Pulmonary artery endothelial cell (primary cell): ENCODE measurements at places on chromosomes 4 and X. TPM values are rescaled to one million over a fixed set of nuclear protein-coding genes. Genes with fewer than 3 reads are reported as not detected.

Gene SOD3
- total RNA-seq, result not detected in 2 replicates

Gene ADAM29
- total RNA-seq, result not detected in 2 replicates

Gene NDST4
- total RNA-seq, result not detected in 2 replicates

Gene NWD2
- not detected in 2 replicates for total RNA-seq

Gene GLRA2
- total RNA-seq, result not detected in 2 replicates

Gene TRIML2
- total RNA-seq, result 0.07 TPM in 1 of 2 replicates, not detected in the other

Gene NUP62CL
- total RNA-seq, result 0.20 TPM in 1 of 2 replicates, not detected in the other

Gene CLDN22
- total RNA-seq, result not detected in 2 replicates

Gene MGST2
- 36.0 and 60.2 TPM in 2 replicates for total RNA-seq

Gene CFAP99
- 0.04 TPM in 1 of 2 replicates, not detected in the other for total RNA-seq

Gene VCX
- not detected in 2 replicates for total RNA-seq

Gene CCKAR
- total RNA-seq, result not detected in 2 replicates

Gene TLR10
- total RNA-seq, result not detected in 2 replicates

Gene DUSP21
- total RNA-seq, result not detected in 2 replicates

Gene HHIP
- 217 and 481 TPM in 2 replicates for total RNA-seq

Gene OPRPN
- not detected in 2 replicates for total RNA-seq

Gene MSANTD1
- total RNA-seq, result 0.07 and 0.42 TPM in 2 replicates

Gene VGLL1
- not detected in 2 replicates for total RNA-seq

Gene LRP2BP
- 0.33 and 0.39 TPM in 2 replicates for total RNA-seq

Gene NSUN7
- total RNA-seq, result 0.07 and 0.21 TPM in 2 replicates

Gene POU4F2
- not detected in 2 replicates for total RNA-seq

Gene DUSP9
- total RNA-seq, result 0.04 and 0.26 TPM in 2 replicates

Gene ITM2A
- total RNA-seq, result 1.5 and 15.4 TPM in 2 replicates

Gene APLN
- total RNA-seq, result 83.9 and 224 TPM in 2 replicates

Gene ATP2B3
- 0.11 TPM in 1 of 2 replicates, not detected in the other for total RNA-seq
